ENCODE measurements at places on chromosomes 6 and 20.

GRCh38 chr6:127969701-127970100 lies 68.8 kb upstream of the THEMIS start:
- no peak for DNase-seq

DNA sequence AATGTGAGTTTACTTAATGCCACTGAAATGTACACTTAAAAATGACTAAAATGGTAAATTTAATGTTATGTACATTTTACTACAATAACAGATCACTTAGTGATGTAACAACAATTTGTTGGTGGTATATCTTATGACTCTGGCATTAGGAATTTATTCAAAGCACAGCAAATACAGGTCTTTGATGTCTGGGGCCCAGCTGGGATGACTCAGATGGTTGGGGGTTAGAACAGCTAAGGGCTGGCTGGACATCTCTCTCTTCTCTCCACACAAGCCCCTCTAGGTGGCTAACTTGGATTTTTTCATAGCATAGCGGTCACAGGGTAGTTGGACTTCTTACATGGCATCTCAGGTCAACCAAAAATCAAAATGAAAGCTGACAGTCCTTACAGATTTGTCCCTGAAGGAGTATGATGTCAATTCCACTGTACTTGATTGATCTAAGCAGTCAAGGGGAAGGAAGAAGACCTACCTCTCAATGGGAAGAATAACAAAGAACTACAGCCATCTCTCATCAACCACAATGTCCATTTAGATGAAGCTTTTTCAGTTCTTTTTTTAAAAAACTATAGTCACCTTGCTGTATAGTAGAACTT lies 37.5 kb upstream of the LCA5 start:
- DNase-seq: peak; percentile 49

DNA sequence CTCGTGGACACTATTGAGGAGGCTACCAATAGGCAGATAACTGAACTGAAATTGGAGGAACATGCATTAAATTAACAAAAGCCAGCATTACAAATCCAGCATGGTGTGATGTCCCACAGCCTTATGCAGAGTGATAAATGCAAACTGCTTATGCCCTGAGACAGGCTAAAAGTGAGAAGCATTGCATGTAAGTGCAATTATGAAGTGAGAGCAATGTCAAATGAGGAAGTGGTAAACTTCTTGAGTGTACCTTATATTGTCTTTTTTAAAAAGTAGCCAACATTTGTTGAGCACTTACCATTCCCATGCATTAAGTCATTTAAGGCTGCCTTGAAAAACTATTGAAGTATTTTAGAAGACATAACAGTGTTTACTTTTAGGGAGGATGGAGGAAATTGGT lies 212.2 kb downstream of the TBC1D7 start:
- DNase-seq: no peak

- no peak for DNase-seq
Observed at GRCh38 chr6:21023210-21023609, 489.0 kb downstream of the CDKAL1 start.

GRCh38 chr6:131831392-131831791 lies 23.6 kb downstream of the ENPP1 start:
- DNase-seq: peak; percentile 11

GRCh38 chr6:146813554-146813953 lies 214.8 kb downstream of the ADGB start:
- peak; percentile 40 for DNase-seq

GRCh38 chr20:12056839-12057238 lies 139.1 kb downstream of the BTBD3 start:
- peak; percentile 10 for DNase-seq

DNA sequence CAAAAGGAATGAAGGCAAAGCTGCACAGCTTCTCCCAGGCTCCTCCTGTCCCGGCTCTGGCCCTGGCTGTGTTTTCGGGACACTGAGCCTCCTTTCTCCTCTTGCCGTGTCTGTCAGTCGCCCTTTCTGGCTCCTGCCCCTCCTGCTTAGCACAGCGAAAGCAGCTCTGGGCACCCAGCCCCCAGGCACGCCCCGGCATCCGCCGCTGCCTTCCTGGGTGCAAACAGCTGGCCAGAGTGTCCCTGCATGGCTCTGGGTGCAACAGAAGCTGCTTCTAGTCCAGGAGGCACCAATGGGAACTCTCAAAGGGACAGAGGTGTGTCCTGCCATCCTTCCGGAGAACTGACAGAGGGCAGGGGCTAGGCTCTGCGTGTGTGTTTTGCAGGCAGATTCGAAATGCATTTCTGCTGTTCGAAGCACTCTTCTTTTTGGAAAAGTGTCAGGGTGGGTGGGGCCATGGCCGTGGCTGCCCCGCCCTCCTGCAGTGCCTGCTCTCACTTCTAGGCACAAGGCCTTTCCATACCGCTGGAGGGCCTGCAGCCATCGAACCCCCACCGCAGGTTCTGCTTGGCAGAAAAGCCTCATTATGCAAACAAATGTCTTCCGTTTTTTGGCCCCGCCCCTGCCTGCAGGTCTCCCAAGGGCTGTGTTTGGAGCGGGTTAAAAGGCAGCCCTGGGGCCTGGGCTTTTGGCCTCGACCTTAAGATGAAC lies 15.5 kb downstream of the COL9A3 start:
- DNase-seq: peak; percentile 42

DNA sequence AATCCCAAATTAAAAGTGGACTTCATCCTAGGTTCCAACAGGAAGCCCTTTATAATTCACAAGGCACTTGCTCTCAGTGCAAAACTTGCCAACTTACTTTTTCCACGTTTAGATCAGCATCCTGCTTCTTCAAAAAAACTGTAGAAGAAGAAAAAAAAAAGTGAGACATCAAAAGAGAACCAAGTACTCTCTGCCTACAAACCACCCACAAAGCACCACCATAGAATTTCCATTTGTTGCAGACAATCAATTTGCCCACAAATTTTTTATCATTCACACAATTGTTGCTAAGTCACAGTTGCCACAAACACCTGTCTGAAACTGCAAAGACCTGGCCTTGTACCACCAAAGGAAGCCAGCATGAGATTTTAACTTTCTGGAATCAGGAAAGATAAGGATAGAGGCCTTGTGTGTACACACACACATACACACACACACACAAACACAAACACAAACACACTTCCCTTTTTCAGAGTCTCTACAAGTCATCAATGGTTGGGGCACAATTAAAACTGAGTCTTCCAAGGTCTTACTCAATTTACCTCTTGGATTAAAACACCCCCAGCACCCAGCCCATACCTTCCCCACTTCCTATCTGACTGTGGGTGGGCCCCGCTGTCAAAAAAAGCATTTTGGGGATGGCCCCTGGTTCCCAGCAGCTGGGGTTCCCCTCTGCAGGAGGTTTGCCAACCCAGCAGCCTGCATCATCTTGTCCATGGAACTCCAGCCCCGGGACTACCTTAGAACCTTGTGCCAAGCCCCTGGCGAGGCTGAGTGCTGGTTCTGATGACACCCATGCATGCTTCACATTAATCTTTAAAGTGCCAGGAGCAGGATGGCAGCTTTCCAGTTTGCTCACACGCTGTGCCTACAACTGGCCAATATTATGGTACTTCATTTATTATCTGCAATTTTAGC lies 26.5 kb downstream of the FYN start:
- DNase-seq: peak; percentile 17

DNA sequence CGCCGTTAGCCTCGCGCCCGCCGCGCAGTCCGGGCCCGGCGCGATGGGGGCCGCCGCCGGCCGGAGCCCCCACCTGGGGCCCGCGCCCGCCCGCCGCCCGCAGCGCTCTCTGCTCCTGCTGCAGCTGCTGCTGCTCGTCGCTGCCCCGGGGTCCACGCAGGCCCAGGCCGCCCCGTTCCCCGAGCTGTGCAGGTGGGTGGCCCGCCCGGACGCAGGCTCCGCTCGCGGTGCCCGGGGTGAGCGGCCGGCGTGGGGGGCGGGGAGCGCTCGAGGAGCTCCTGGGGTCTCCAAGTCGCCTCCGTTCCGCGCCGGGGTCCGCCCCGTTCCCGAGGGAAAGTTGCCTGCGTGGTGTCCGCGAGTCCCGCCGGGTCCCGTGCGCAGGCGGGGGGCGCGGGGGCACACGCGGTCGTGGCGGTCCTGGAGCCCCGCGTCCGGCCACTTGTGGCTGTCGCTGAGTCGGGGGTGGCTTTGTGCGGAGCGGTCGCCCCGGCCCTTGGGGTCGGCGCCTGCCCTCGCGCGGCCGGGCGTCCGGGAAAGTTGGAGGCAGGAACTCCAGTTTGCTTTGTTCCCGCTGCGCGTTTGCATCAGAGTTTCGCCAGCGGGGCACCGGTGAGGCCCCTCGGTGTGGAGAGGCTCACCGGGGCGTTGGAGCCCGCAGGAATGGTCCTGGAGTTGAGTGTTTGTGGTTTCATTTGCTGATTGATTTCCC lies 476 bp downstream of the IGF2R start:
- DNase-seq: peak; percentile 62

GRCh38 chr6:126118058-126118755 lies 131.9 kb downstream of the TRMT11 start:
- peak; percentile 9 for DNase-seq

DNA sequence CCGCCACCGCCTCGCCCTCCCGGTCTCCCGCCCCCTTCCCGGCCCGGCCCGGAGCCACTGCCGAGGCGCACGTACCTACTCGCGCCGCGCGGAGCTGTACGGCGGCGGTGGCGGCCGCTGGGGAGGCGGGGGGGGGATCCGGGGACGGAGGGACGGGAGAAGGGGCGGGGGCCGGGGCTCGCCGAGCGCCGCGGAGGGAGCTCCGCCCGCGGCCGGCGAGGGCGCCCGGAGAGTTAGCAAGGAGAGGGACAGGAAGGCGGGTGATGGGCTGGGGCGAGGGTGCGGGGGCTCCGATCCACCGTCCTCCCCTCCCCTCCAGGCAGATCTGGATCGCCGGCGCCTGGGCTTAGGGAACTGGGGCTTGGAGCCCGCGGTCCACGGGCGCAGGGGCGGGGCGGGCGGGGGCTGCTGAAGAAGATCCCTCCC lies 548 bp upstream of the TMEM74B start:
- peak; percentile 16 for DNase-seq

Data from Daoy (cell line).